Pons (tissue), 1 donor: ENCODE measurements at places on chromosomes 5 and 9.

DNA sequence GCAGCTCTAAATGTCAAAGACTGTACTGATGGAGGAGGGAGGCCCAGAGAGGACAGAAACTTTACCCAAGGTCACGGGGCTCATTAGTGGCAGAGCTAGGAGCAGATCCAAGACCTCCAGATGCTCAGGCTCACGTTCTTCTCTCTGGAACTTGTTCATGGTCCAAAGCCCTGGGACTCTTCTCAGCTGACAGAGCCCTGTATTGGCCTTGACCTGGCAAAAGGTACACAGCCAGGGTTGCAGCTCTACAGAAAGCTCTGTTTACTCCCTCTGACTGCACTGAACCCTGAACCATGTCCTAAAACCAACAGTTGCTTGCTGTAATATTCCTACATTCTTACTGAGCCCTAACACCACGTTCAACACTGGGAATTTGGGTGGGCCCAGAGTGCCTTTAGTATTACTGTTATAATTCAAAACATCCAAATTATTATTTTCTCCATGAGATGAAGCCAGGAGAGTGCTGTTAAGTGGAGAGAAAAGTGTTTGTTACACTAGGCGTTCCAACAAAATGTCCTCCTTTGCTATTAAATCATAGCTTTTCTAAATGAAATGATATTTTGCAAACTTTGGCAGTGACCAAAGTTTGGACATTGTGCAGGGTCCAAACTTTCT is 602.4 kb upstream of the CLINT1 start:
- no peak for DNase-seq

DNA sequence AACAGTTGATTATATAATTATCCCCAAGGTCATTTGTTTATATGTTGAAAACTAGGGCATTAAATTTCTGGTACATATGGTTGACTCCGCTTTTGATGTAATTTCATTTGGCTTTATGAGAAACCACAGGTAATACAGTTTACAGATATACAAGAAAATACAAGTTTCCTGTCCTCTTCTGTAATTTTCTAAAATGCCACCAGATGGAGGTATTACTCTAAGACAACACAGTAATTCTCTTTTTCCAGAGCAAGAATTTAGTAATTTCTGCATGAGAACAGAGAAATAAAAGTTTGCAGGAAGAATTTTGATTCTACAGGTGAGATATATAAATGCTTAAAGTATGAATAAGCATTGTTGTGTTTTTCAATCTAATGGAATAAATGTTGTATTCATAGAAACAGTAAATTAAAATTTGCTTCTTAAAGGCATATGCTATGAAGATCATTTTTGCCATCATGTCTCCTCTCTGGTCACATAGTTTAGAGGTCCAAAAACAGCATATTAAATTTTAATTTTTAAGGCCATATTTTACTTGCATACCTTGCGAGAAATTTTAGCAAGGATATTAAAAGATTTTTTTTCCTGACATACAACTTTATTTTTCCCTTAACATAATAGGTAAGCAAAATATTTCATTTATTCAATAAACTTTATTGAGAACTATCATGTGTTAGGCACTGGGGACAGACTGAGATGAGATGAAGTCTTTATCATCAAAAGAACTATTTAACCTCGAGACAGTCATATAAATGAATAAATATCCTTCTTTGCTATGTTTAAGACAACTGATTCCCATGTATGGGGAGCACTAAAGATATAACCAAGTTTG is 22.7 kb downstream of the CHD1 start:
- peak; percentile 74 for DNase-seq

- no peak for DNase-seq
These were observed 31.7 kb upstream of the AFAP1L1 start for GRCh38 chr5:149239917-149240316.

DNA sequence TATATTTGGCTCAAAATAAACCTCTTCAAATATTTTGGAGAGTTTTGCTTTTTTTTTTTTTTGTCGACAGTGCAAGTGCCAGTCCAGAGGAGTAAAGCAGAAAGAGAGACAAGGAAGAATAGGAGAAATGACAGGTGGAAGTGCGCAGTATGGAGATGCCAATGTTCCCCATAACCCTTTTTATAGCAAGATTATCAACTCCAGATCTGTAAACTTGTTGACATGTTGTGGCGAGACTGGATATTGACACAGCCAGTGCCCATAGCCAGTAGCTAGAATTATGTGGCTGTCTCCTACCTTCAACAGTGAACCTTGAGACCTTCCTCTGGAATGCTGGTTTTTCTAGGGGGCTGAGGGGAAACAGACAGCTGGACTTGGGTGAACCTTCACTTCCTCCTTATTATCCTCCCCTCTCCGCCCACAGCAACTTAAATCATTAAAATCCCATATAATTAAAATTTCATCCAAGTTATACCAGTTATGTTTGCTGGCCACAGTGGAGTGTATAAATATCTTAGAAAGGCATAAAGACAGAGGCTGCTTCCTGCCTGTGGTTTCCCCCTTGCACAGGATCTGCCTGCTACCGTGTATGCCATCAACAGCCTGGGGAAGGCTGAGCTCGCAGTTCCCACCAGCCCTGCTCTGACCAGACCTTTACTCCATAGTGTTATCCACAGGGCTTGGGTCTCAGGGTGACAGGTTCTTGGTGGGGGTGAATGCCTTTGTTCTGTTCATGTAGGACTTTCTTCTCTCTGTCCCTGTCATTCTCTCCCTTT is 112.3 kb upstream of the ANKH start:
- DNase-seq = no peak

DNA sequence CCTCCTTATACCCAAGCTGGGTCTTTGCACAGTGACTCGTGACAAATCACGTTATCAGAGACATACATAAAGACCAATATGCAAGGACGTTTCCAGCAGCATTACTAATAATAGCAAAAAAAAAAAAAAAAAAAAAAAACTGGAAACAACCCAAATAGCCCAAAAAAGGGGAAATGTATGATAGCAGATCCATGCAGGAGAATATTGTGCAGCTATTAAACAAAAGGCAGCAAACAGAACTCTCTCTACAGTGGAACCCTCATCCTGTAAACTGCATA is 37.7 kb downstream of the C5orf15 start:
- DNase-seq = no peak
